Naive B cell (primary cell): ENCODE measurements at places on chromosomes 12 and 14.

GRCh38 chr14:104116288-104116755 lies 22.1 kb upstream of the KIF26A start:
- no peak for DNase-seq

GRCh38 chr12:113378291-113378690 lies 19.9 kb downstream of the PLBD2 start:
- no peak for DNase-seq

- no peak for DNase-seq
Observed at GRCh38 chr12:82666830-82667229, 19.9 kb upstream of the TMTC2 start.

GRCh38 chr12:100797246-100797645 lies 2.7 kb downstream of the ANO4 start:
- no peak for DNase-seq

GRCh38 chr12:98151105-98151590 lies 364.2 kb upstream of the TMPO start:
- DNase-seq, result no peak

GRCh38 chr14:34498684-34499412 lies 36.8 kb upstream of the SPTSSA start:
- DNase-seq, result no peak

GRCh38 chr12:12467688-12468261 lies 94.9 kb downstream of the DUSP16 start:
- no peak for DNase-seq

DNA sequence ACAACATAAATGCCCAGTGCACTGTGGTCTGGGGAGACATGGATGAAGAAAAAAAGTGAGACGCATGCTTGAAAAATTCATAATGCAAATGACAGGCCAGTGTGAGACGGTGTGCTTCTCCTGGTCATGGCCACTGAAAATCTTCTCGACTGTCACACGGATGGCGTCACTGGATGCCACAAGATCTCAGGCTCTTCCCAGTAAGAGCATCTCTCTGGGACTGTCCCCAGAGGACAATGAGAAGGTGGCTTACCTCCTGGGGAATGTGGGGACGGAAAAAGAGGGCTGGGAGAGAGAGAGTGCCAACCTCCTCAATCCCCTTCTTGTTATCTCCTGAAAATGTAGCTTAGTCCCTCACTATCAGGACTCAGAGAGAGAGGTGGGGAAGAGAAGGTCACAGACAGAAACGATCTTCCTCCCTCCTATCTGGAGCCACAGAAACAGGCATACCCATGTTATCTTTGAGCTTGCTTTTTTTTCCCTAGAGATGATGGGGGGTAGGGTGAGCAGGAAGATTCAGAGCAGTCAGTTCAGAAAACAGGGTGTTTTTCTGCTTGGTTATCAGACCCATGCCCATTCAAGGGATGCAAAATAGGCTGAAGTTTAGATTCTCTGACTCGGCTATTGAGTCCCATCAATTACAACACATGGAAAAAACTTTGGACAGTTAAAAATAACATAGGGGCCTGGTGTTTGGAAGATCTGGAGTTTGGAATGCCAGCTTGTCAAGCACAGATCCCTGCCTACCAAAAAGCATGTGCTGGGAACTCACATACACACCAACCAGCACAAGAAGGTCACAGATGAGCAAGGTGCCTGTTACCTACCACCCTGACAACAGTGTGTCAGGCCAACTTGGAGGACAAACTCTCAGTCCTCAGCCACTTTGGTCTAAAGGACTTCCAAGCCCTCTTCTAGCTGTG lies 24.2 kb downstream of the DPF3 start:
- DNase-seq, result no peak

DNA sequence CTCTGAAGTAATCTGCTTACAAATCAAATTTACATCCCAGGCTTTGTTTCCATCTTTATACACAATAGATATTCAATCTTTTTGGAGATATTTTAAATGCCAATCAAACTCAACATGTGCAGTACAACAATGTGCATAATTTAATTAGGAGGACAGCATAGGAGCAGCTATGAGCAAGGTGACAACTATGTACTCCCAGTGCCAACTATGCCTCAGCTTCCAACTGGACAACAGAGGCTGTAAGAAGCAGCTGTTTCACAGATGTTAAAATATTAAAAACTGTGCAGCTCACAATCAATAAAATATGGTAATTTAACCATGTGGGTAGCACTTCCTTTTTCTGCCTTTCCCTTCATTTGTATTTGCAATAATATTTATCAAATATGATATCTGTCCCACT lies 99.9 kb downstream of the ST8SIA1 start:
- DNase-seq, result no peak

DNA sequence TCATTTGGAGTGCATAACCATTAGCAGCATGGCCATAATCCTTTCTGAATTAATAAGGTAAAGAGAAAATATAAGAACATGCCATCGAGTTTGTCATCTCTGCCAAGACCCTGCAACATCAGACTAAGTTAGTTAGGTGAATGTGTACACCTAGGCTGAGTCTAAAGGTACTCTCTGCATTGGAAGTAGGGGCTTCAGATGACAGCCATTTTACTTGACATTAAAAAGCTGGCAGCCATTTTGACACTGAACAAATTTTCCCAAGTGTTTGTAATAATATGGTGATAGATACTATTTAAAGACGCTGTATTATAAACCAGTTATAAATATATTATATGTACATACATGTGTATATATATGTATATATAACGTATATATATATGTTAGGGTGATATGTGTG lies 79.0 kb downstream of the SUDS3 start:
- no peak for DNase-seq
